ENCODE measurements at places on chromosomes 12 and 14.

GRCh38 chr12:18824287-18824686, 86.4 kb downstream of the CAPZA3 start:
- no peak for DNase-seq

GRCh38 chr12:106204312-106204711, 43.5 kb downstream of the CKAP4 start:
- no peak for DNase-seq

DNA sequence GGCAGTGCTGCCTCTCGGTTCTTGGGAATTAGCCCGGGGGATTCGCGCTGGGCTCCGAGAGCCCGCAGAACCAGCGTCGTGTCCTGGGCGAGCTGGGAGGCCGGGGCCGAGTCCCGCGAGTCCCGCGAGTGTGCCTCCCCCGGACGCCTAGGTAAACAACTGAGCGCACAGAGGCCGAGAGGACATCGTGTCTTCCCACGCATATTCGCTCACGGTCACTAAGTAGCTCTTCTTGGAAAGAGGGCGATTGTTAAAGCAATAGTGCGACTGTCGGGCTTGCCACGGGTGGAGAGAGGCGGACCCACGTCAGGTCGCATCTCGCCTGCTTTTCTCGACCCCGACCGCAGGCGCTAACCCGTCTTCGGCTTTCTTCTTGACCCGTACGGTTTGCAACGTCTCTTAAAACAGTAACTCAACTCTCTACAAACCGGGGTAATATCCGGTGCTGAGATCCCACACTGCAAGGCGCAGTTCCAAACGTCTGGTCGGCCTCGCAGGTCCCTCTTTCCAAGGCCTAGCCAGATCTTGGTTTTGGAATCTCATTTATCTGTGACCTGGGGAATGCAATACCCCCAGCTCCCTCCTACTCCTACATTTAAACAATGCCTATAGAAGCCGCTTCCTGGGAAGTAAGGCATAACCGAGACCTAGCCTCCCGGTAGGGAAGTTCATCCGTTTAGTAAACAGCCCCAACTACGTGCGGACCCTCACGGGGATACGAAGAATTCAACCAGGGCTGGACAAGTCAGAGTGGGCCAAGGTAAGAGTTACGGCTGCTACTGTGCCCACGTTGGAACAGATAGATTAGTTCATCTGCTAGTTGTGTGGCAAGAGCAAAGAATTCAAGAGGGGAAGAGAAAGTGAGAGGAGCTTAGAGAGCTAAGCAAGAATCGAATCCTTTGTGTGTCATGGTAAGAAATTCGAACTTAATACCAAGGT, 736 bp upstream of the PHLDA1 start:
- DNase-seq: no peak

DNA sequence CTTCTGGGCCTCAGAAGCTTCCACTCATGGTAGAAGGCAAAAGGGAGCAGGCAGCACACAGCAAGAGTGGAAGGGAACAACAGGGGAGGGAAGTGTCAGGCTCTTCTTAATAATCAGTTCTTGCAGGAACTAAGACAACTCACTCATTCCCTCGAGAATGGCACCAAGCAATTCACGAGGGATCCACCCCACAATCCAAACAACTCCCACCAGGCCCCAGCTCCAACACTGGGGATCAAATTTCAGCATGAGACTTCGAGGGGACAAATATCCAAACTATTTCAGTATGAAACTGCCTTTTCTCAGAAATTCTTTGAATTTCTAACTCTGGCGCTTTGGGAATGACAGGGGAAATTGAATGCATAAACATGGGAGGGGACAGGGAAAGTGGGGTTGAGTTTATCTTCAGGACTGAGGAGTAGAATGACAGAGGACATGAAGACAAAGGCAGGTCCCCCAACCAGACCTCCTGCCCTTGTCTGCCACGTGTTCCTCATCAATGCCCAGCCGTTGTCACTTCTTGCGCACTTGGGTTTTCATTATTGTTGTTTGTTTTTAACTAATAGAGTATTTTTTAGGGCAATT, 24.6 kb upstream of the APOF start:
- no peak for DNase-seq

DNA sequence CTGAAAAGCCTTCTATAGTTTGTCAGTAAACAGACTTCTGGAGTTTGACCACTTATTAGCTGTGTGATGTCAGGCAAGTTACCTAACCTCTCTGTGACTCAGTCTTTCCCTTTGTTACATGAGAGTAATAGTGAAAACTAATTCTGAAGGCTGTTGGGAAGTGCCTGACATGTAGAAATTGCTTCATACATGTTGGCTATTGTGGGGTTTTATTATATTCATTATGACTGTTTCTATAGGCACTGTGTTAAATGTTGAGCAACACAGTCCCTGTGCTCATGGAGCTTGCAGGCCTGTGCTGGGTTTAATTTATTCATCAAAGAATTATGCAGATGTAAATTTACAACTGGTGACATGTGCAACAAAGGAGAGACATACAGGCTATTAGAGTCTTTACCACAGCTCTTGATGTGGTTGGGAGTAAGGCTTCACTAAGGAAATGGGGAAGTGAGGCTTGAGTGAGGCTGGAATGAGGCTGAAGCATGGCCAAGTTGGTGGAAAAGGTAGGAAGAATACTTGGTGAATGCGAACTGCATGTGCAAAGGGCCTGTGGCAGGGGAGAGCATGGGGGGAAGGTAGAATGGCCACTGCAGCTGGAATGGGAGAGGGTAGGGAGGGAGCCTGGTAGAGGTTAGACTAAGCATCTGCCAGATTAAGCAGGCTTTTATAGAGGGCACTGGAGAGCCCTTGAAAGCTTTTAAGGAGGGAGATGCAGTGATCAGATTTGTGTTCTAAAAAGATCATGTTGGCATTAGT, 236.4 kb upstream of the CRY1 start:
- DNase-seq: no peak

GRCh38 chr12:107480836-107481608, 204.6 kb upstream of the PWP1 start:
- DNase-seq: no peak

DNA sequence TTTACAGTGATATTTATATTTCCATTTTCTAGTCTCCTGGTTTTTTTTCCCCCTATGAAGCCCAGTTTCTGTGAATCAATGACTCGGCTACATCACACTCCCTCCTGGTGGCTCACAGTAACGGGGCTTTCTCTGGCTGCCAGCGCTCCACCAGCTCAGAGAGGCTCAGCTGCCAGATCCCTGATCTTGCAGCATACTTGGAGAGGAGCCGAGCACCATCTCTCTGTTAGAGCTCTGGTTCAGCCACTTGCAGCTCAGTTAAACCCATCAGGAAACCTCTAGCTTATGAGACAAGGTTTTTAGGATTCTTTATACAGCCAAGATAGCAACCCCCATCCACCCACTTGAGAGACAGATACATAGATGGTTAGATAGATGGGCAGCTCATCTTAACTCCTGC, 74.6 kb downstream of the CIT start:
- no peak for DNase-seq

- no peak for DNase-seq
Observed at GRCh38 chr12:84843593-84844144, 68.9 kb downstream of the SLC6A15 start.

DNA sequence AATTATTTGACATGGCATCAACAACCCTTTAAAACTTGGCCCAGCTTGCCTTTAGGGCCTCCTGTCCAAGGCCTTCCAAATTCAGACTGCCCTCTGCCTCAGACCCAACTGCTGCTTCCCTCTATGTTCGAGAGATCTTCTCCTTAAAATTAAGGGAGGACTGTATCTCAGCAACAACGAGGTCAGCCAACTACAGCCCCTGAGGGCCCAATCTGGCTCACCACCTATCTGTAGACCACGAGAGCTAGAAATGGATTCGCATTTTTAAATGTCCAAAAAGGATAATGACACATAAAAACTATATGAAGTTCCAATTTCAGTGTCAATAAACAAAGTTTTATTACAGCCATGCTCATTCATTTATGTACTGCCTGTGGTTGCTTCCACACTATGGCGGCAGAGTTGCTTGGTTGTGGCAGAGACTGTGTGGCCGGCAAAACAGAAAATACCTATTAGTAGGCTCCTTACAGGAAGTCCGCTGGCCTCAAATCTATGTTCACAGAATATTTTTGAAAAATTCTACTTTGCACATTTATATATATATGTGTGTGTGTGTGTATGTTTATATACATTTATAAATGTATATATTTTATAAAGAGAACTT, 1026.9 kb downstream of the BCL11B start:
- DNase-seq: no peak

GRCh38 chr12:94145191-94145983, 3.0 kb upstream of the PLXNC1 start:
- DNase-seq: no peak

All from activated T-helper 2 cell treated with anti-CD3 and anti-CD28 coated beads, Interferon-gamma antibody, Interleukin-2, Interleukin-4, amounts not matched to agents 10 μg/mL and 5 μg/mL and 100 μg/mL, durations not matched to agents 14 hours and 24 hours and 36 hours (primary cell).